Vein endothelial cell (primary cell): ENCODE measurements at places on chromosomes 16 and 17. TPM values are rescaled to one million over a fixed set of nuclear protein-coding genes. Genes with fewer than 3 reads are reported as not detected.

GAST gene
- total RNA-seq: not detected in 2 replicates

AMDHD2 gene
- 46.4 and 53.1 TPM in 2 replicates for total RNA-seq

DNAI2 gene
- not detected in 2 replicates for total RNA-seq

ZFP3 gene
- 2.0 and 2.7 TPM in 2 replicates for total RNA-seq

MT1E gene
- total RNA-seq: 95.0 and 97.3 TPM in 2 replicates

AANAT gene
- not detected in 2 replicates for total RNA-seq

TBC1D3K gene
- total RNA-seq: not detected in 2 replicates

CD300LB gene
- total RNA-seq: not detected in 2 replicates

ZFHX3 gene
- 9.9 and 12.1 TPM in 2 replicates for total RNA-seq

FBXO39 gene
- 0.19 and 5.9 TPM in 2 replicates for total RNA-seq

EMP2 gene
- 18.9 and 20.2 TPM in 2 replicates for total RNA-seq

CANT1 gene
- 78.3 and 96.4 TPM in 2 replicates for total RNA-seq

RUNDC3A gene
- 0.33 TPM in 1 of 2 replicates, not detected in the other for total RNA-seq

KCNJ2 gene
- total RNA-seq: 7.8 and 13.8 TPM in 2 replicates

EVPLL gene
- total RNA-seq: not detected in 2 replicates

KLHDC4 gene
- 28.4 and 32.1 TPM in 2 replicates for total RNA-seq

SEPHS2 gene
- 10.8 and 12.1 TPM in 2 replicates for total RNA-seq

SALL1 gene
- total RNA-seq: under 0.01 TPM in 1 of 2 replicates, not detected in the other

GPR139 gene
- not detected in 2 replicates for total RNA-seq

CES3 gene
- total RNA-seq: not detected in 2 replicates

OSGIN1 gene
- 4.1 and 5.2 TPM in 2 replicates for total RNA-seq

CRISPLD2 gene
- total RNA-seq: 0.33 and 0.38 TPM in 2 replicates

RCVRN gene
- total RNA-seq: not detected in 2 replicates

KREMEN2 gene
- total RNA-seq: not detected in 2 replicates

METRNL gene
- total RNA-seq: 25.4 and 33.0 TPM in 2 replicates

CD68 gene
- 5.5 and 7.5 TPM in 2 replicates for total RNA-seq

PLA2G10 gene
- not detected in 2 replicates for total RNA-seq

ZSCAN10 gene
- not detected in 2 replicates for total RNA-seq

FNDC8 gene
- total RNA-seq: not detected in 2 replicates

PSMD11 gene
- 107 and 133 TPM in 2 replicates for total RNA-seq

GFAP gene
- total RNA-seq: 0.86 TPM in 1 of 2 replicates, not detected in the other

PRSS22 gene
- total RNA-seq: not detected in 2 replicates
